Gastrocnemius medialis (tissue), 4 donors: ENCODE measurements at places on chromosomes 3 and 15.

DNA sequence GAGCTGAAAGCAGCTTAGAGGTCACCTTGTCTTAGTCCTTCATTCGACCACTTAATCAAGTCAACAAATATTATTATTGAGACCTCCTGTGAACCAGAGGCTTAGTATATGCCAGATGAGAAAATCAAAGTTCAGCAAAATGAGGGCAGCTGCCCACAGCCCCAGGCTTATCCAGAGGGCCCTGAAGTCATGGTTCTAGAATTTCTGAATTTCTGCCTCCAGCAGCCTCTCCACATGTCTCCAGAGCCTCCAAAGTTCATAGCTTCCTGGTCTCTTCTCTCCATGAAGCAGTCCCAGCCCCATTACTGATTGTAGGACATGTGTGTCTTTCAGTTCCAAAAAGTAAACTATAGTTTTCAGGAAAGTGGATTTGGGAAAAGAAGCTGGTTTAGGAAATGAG is 96.9 kb upstream of the TSC22D2 start:
- no peak for DNase-seq
- H3K27ac ChIP-seq = no peak overlapping the region
- no peak overlapping the region for H3K4me3 ChIP-seq

GRCh38 chr3:189947068-189947467 is 173.6 kb downstream of the P3H2 start:
- no peak overlapping the region for H3K27ac ChIP-seq
- H3K36me3 ChIP-seq = no peaks in the 10 kb centered on the region
- no peak overlapping the region for H3K4me3 ChIP-seq
- H3K4me1 ChIP-seq = peaks cover 5% of the 10 kb centered on the region

DNA sequence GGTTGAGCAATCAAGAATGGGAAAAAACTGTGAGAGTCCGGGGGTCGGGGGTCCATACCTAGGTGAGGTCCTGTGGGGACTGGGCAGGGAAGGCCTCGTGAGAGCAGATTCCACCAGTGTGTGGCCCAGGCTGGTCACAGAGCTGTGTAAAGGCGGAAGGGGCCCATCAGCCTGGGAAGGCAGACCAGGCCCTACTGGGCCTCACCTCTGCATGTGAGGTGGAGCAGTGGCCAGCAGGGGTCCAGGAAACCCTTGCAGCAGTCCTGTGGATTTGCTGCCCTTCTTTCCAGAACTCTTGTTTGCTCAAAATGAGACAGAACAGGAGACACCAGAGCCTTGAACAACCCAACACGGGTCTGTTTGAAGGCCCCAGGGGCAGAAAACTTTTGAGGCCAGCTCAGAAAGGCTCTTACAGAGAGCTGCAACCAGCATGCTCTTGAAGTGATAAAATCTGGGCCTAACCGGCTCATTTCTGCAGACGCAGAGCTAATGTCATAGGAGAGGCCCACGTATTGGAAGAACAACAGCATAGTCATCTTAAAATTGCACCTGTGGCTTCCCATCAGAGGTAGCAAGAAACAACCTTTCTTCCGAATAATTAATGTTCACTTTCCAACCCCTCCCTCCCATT is 30.3 kb upstream of the HHATL start:
- peak overlapping the region; percentile 91 for H3K27ac ChIP-seq
- no peaks in the 10 kb centered on the region for H3K36me3 ChIP-seq
- H3K4me1 ChIP-seq = peaks cover 28% of the 10 kb centered on the region
- no peak overlapping the region for H3K4me3 ChIP-seq
- no peaks in the 10 kb centered on the region for H3K27me3 ChIP-seq
- DNase-seq = no peak

- no peaks in the 10 kb centered on the region for H3K27me3 ChIP-seq
- no peak for DNase-seq
- no peaks in the 10 kb centered on the region for H3K4me1 ChIP-seq
- no peak overlapping the region for H3K4me3 ChIP-seq
- H3K27ac ChIP-seq = no peak overlapping the region
These were observed 14.5 kb upstream of the WDR5B start for GRCh38 chr3:122430371-122430770.

- H3K27ac ChIP-seq = no peak overlapping the region
- H3K4me3 ChIP-seq = no peak overlapping the region
- peaks cover 34% of the 10 kb centered on the region for H3K4me1 ChIP-seq
- DNase-seq = no peak
- H3K36me3 ChIP-seq = no peaks in the 10 kb centered on the region
- H3K27me3 ChIP-seq = no peaks in the 10 kb centered on the region
These were observed 40.7 kb downstream of the TNIK start for GRCh38 chr3:171419457-171419856.

GRCh38 chr3:49316696-49317457 is 23.0 kb downstream of the USP4 start:
- H3K27ac ChIP-seq = no peak overlapping the region
- H3K27me3 ChIP-seq = no peaks in the 10 kb centered on the region
- H3K4me1 ChIP-seq = no peaks in the 10 kb centered on the region
- H3K4me3 ChIP-seq = no peak overlapping the region
- H3K36me3 ChIP-seq = no peaks in the 10 kb centered on the region

- H3K4me3 ChIP-seq = peak overlapping the region; percentile 8
- peak overlapping the region; percentile 73 for H3K27ac ChIP-seq
- peaks cover 8% of the 10 kb centered on the region for H3K4me1 ChIP-seq
- no peak for DNase-seq
- peaks cover 46% of the 10 kb centered on the region for H3K27me3 ChIP-seq
- no peaks in the 10 kb centered on the region for H3K36me3 ChIP-seq
These were observed 518.8 kb downstream of the MECOM start for GRCh38 chr3:169144731-169145130.

DNA sequence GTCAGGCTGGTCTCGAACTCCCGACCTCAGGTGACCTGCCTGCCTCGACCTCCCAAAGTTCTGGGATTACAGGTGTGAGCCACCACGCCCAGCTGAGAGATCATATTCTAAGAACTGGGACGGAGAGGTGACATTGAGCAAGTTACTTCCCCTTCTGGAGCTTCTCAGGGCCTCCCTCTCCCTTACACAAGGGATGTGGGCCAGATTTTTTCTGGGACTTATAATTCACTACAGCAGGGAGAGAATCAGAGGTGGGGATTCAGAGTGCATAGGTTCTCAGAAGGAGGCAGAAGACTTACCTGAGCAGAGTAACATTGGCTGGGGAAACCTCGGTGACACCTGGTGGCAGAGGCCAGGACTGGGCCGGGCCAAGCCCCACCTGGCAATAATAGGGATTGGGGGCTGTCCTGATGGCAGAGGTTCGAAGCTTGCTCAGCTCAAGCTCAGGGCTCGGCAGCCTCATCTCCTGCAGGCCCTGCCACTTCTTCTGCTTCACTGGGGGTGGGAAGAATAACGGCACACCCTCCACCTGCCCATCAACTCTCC is 6.8 kb downstream of the LTK start:
- no peaks in the 10 kb centered on the region for H3K4me1 ChIP-seq
- peaks cover 26% of the 10 kb centered on the region for H3K27me3 ChIP-seq
- no peaks in the 10 kb centered on the region for H3K36me3 ChIP-seq
- H3K4me3 ChIP-seq = no peak overlapping the region
- no peak overlapping the region for H3K27ac ChIP-seq
- DNase-seq = no peak

- no peak overlapping the region for H3K4me3 ChIP-seq
- H3K27me3 ChIP-seq = peaks cover 19% of the 10 kb centered on the region
- no peak overlapping the region for H3K27ac ChIP-seq
- H3K4me1 ChIP-seq = peaks cover 5% of the 10 kb centered on the region
- H3K36me3 ChIP-seq = no peaks in the 10 kb centered on the region
These were observed 2.2 kb downstream of the TAGLN3 start for GRCh38 chr3:112000966-112001365.

DNA sequence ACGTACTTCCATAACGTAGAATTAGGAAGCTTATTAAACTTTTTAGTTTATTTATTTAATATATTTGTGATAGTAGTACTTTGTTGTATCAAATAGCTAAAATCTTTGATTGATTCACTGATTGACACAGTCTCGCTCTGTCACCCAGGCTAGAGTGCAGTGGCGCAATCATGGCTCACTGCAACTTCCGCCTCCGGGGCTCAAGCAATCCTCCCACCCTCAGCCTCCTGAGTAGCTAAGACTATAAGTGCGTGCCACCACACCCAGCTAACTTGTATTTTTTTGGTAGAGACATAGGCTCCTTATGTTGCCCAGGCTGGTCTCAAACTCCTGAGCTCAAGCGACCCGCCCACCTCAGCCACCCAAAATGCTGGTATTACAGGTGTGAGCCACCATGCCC is 5.7 kb downstream of the APH1B start:
- H3K27me3 ChIP-seq = no peaks in the 10 kb centered on the region
- peak; percentile 28 for DNase-seq

DNA sequence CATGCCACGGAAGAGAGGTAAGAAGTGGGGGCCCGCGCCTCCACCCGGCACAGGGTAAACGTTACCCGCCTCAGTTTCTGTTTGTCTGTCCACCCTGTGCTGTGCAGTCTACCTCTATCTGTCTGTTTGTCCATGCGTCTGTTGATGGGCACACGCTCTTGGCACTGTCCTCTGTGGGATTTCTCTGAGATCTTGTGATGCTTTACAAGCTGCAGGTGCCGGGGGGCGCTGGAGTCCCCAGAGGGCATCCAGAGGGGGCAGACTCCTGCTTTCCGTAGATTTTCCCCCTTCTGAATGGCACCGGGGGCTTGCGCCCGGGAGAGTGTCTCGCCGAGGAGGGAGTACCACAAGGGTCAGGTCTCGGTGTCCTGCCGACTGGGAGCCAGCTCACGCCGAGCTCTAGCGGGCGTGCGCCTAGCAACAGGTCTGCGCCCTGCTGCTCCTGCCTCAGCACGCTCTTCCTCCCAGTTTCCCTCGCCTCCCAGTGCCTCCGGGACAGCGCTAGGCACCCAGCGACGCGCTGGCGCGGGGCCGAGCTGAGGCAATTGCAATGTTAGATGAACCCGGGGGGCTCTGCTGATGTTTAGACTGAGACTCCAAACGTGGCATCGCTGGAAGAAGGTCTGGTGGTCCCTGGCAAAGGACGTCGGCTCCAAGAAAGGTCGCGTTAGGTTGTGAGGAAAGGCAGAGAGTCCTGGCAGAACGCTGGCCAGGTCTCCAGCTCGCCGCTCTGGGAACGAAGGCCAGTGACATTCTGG is 667 bp downstream of the CEMIP start:
- no peak overlapping the region for H3K27ac ChIP-seq
- no peaks in the 10 kb centered on the region for H3K36me3 ChIP-seq
- no peak for DNase-seq
- H3K4me1 ChIP-seq = peaks cover 24% of the 10 kb centered on the region
- H3K4me3 ChIP-seq = peak overlapping the region; percentile 48

DNA sequence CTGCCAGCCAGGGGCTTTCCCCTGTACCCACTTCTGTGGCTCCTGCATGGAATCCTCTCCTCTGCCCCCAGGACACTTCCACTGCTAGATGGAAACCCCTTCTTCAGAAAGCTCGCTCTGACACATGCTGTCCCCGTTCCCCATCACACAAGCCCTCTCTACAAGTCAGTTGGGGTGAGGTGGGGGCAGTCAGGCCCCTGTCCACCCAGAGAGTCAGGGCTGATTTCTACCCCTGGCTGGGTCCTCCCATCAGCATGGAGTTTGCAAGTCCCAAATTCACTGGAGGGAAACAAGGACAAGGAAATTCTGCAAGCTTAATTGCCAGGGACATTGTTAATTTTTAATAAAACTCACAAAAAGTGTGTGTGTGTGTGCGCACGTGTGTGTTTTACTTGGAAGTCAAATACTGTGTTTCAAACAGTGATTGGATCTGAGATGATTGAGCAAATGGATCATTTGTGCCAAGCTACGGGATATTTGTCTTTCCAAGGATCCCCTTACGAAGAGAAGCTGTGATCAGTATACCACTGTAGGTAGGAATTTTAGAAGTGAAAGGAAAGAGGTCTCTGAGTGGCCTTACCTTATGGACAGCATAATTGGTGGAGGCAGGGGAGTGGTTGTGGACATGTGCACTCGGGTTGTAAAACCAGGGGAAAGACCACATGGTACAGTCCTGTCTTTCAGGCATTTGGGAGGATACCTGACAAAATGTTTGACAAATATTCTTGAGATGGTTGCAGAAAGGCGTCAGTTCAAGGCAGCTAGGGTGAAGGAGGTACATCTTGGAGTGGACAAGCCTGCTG is 1.5 kb upstream of the AMOTL2 start:
- H3K27ac ChIP-seq = peak overlapping the region; percentile 97
- H3K27me3 ChIP-seq = no peaks in the 10 kb centered on the region
- no peak for DNase-seq
- H3K4me1 ChIP-seq = peaks cover 47% of the 10 kb centered on the region

- no peaks in the 10 kb centered on the region for H3K36me3 ChIP-seq
- H3K4me1 ChIP-seq = peaks cover 22% of the 10 kb centered on the region
These were observed 82.4 kb downstream of the CCNL1 start for GRCh38 chr3:157077565-157077991.

GRCh38 chr3:151265866-151266265 is 12.5 kb downstream of the P2RY14 start:
- no peak for DNase-seq
- H3K27ac ChIP-seq = no peak overlapping the region
- no peaks in the 10 kb centered on the region for H3K36me3 ChIP-seq
- no peaks in the 10 kb centered on the region for H3K27me3 ChIP-seq
- H3K4me3 ChIP-seq = no peak overlapping the region

DNA sequence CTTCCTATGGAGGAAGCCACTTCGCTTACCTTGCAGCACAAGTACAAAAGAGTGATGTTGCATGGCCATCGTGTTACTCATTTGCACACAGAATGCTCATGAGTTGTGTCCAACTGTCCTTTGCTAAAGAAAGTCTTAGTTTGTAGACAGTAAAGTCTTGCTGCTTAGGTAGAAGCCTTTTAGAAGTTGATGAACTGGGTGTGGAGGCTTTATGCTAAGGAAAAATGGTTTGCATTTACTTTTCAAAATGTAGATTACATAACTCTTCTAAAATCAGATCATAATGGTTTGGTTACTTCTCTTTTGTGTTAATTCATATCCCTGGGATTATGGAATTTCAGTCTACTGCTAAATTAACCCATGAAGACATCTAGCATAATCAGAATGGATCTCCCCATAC is 84.5 kb upstream of the FLNB start:
- H3K4me3 ChIP-seq = no peak overlapping the region
- DNase-seq = no peak
- no peak overlapping the region for H3K27ac ChIP-seq
- H3K36me3 ChIP-seq = peaks cover 34% of the 10 kb centered on the region
- H3K27me3 ChIP-seq = no peaks in the 10 kb centered on the region
- peaks cover 24% of the 10 kb centered on the region for H3K4me1 ChIP-seq

DNA sequence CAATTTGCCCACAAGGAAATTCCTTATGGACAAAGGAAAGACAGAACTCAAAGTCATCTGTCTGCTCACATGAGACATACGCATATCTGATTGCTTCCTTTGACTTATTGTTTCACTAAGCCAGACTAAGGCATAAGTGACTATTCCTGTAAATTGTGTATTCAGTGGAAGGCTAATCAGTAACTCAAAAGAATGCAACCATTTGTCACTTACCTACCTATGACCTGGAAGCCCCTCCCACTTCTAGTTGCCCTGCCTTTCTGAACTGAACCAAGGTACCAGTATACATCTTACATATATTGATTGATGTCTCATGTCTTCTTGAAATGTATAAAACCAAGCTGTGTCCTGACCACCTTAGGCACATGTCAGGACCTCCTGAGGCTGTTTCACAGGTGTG is 53.5 kb upstream of the PROK2 start:
- H3K36me3 ChIP-seq = no peaks in the 10 kb centered on the region
- no peaks in the 10 kb centered on the region for H3K4me1 ChIP-seq
- H3K4me3 ChIP-seq = no peak overlapping the region
- H3K27ac ChIP-seq = no peak overlapping the region
- no peaks in the 10 kb centered on the region for H3K27me3 ChIP-seq

- no peak overlapping the region for H3K4me3 ChIP-seq
- no peak for DNase-seq
- no peaks in the 10 kb centered on the region for H3K36me3 ChIP-seq
- H3K27me3 ChIP-seq = no peaks in the 10 kb centered on the region
- H3K4me1 ChIP-seq = peaks cover 16% of the 10 kb centered on the region
These were observed 89.2 kb upstream of the PLCL2 start for GRCh38 chr3:16795581-16795980.
